ENCODE measurements at places on chromosomes 3 and 15.

DNA sequence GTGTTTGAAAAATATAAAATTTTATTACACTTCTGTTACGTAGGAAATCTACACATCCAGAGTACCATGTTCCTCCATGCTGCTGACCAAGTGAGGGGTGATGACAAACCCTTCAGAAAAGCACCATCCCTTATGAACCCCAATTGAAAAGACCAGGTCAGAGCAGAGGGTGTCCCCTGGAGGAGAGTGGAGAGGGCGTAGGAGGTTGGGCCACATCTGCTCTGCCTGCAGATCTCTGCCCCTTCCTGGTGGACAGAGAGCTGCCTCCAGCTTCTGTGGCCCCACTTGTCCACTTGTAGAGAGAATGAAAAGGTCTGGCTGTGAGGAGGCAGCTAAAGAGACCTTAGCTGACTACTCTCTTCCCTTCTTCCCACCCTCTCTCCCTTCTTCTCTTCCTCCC, 55.5 kb downstream of the GLDN start:
- DNase-seq, result no peak

DNA sequence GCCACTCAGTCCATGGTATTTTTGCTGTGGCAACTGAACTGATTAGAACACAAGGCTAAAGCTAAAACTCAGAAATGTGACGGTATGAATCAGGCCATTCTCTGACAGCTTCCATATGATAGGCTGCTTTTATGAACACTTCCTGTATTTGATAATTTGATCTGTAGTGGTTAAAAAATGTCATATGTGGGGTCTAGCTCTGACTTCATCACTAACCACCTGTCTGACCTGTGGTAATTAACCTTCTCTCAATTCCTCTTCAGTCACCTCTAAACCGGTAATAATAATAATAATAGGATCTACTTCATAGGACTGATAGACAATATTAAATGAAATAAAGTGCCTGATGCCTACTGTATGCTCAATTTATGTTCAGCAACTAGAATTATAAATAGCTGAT, 223.2 kb downstream of the MBNL1 start:
- DNase-seq, result no peak

- no peak for DNase-seq
Observed at GRCh38 chr3:126964261-126964660, 18.7 kb upstream of the PLXNA1 start.

DNA sequence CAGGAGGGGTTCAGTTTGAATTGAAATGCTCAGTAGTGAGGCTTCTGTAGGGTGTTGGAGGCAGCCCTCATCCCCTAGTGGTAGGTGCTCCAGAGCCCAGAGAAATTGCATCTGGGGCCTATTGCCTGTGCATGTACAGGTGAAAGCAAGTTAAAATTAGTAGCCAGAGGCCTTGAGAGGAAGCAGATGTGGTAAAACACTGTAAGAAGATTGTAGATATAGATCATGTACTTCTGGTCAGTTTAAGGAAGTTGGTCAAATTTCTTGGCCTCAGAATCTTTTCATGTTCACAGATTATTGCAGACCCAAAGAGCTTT, 34.6 kb downstream of the IGSF10 start:
- no peak for DNase-seq

DNA sequence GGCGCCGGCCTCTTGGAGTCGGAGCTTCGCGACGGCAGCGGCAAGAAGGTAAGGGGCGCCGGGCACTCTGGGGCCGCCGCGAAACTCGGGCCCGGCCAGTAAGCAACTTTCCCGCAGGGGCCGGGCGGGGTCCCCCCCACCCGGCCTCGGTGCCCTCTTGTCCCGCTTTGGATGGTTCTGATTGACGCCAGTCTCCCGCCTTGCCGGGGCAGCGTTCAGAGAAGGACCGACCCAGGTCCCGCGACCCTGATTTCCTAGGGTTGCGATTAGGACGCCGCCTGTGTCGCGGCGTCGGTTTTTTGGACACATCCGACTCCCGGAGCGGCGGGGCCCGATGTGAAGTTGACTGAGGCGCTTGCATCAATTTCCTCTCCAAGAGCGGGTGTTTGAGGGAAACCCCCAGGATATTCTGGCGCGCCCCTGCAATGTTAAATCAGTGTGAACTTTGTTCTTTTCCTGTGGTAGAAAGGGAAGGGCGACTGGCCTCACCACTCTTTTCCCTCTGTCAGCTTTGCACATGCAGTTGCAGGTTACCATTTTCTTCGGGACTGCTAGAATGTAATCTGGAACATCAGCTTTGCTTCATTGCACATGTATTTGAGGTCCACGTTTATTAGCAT, 755 bp downstream of the PDE8A start:
- peak; percentile 62 for DNase-seq

- no peak for DNase-seq
Observed at GRCh38 chr15:38474155-38474757, 20.3 kb downstream of the FAM98B start.

- DNase-seq, result no peak
Observed at GRCh38 chr3:117263270-117263669, 553.7 kb downstream of the TUSC7 start.
